ENCODE measurements at places on chromosomes 7 and 10.

GRCh38 chr10:17229717-17229966, 1.6 kb downstream of the VIM start:
- DNase-seq = no peak

DNA sequence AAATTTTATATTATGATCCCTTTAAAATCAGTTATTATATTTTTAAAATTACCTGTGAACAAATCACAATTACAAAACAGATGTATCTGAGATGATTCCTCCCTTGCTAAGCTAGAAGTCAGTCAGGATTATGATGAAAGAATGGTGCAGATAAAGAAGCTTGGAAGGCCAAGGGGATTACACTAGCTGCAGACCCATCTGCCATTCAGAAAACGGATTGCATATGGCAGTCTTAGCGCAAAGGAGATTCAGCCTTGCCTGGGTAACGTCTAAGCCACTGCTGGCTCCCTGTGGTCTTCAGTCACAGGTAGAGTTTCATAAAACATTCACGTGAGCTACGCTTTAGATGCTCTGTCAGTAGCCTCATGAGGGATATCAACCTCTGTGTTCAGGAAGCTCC, 222.2 kb downstream of the POU6F2 start:
- no peak for DNase-seq

GRCh38 chr7:144735505-144736276, 100.2 kb downstream of the TPK1 start:
- DNase-seq = no peak

DNA sequence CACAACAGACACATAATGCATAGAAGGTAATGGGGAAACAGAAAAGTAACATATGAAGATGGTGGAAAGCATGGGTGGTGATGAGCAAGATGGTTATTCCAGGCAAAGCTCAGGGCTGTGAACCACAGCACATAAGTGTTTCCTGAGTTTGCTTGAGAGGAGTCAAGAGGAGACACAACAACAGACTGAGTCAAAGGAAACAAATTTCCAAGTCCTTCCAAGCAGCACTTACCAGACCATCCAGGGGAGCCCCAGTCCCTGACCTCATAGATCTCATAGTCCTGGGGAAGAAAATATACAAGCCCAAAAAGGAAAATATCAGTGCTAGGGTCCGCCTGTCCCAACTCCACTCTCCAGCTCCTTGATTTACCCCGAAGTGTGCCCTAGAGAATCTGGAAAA, 216.6 kb upstream of the FZD1 start:
- no peak for DNase-seq

- peak; percentile 81 for DNase-seq
Measured at GRCh38 chr10:77111611-77112550, 525.7 kb downstream of the KCNMA1 start.

- DNase-seq = no peak
Measured at GRCh38 chr7:113141803-113142202, 23.4 kb upstream of the SMIM30 start.

DNA sequence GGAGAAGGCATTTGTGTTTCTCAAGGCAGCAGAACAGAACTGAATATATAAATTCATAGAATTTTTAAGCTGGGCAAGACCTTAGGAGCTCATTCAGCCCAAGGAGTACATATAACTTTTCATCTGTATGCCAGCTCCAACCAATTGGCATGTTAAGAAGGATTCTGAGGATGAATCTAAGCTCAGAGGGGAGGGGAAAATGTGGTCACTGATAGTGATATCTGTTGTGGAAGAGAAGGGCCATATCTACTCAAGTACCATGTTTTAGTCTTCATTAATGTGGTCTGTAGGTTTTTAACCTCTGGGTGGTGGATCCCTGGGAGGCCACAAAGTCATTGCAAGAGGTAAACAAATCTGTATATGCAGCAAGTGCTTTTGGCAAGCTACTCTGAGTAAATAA, 6.4 kb downstream of the CALD1 start:
- no peak for DNase-seq

DNA sequence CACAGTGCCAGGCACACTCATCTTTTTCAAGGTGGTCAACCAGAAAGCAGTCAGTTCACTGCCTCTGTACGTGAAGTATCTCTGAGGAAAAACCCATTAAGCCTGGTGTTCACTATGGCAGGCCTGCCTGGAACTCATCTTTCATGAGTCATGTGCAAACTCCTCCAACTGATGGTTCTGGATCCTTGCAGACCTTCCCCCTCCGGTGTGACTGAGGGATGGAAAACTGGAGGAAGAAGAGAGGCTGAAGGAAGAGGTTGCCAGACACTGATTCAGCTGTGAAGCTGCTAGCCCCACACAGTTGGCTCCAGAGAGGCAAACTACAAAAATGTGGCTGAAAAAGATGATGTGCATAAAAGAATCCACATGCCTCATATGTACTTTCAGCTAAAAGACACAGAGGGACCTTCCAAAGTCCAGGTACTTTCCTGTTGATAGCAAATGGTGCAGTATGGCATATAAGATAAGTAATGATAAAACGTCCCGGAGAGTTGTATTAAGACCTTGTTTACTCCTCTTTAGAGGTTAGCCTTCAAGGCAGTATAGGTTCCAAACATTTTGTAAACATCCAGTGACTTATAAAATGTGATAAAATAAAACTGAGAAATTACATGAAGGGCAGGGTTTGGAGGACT, 2.7 kb downstream of the CYP3A5 start:
- peak; percentile 50 for DNase-seq

GRCh38 chr10:24104895-24105294, 104.0 kb upstream of the KIAA1217 start:
- DNase-seq = no peak

DNA sequence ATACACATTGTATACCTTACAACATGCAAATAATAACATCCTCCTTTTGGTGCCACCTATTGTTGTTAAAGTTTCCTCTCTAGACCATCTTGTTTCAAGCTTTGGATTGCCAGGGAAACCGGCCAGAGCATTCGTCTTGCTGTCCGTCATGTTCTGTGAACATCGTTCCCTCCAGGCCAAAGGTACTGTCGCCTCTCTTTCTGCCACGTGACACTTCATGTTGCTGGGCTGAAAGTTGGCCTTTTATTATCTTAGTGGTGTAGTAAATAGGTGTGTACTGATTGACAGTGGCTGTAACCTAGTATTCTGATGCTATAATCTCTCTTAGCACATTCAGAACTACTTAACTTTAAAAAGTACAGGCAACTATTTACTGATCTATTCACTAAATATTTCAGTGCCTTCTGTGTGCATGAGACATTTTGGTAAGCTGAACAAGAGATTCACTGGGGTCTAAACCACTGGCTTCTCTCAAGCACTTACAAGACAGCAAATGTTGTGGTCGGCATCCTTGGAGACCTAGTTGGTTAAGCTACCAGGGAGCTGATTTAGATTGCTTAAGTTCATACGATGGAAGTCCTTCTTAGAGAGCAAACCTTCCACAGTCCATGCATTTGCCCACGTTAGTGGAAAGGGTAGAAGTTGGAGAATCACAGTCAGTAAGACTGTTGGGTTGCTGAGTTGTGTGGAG, 52.4 kb downstream of the SHH start:
- no peak for DNase-seq

DNA sequence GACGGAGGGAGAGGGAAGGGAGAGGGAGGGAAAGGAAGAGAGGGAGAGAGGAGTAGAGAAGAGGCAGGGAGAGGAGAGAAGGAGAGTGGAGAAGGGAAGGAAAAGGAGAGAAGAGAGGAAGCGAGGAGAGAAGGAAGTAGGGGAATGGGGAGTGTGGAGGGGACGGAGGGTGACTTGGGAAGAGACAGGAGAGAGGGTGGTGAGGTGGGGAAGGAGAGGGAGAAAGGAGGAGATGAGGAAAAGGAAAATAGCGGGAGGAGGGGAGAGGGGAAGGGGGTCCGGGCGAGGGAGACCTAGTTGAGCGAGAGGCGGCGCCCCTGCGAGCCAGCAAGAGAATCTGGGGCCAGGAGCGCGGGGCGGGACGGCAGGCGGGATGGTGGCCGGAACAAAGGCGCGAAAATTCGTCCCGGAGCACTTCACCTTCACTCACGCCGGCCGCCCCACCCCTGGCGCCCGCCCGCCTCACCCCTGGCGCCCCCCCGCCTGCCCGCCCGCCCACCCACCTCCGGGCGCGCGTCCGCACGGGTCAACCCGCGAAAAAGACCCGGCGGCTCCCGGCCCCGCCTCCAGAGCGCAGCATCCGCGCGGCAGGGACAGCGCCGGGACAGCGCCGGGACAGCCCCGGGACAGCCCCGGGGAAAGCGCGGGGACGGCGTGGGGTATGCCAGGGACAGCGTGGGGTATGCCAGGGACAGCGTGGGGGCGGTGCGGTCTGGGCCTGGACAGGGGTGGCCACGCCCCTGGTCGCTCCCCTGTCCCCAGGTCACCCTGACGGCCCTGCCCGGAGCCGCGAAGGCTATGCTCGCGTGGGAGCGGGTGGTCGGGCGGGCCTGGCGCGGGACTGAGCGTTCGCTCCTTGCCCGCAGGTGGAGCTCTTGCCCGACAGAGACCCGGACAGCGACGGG, 4.2 kb downstream of the VSTM2A start:
- DNase-seq = no peak

- peak; percentile 19 for DNase-seq
Measured at GRCh38 chr7:85030893-85031292, 156.0 kb downstream of the SEMA3D start.

- no peak for DNase-seq
Measured at GRCh38 chr10:123884907-123885381, 6.7 kb downstream of the CPXM2 start.

DNA sequence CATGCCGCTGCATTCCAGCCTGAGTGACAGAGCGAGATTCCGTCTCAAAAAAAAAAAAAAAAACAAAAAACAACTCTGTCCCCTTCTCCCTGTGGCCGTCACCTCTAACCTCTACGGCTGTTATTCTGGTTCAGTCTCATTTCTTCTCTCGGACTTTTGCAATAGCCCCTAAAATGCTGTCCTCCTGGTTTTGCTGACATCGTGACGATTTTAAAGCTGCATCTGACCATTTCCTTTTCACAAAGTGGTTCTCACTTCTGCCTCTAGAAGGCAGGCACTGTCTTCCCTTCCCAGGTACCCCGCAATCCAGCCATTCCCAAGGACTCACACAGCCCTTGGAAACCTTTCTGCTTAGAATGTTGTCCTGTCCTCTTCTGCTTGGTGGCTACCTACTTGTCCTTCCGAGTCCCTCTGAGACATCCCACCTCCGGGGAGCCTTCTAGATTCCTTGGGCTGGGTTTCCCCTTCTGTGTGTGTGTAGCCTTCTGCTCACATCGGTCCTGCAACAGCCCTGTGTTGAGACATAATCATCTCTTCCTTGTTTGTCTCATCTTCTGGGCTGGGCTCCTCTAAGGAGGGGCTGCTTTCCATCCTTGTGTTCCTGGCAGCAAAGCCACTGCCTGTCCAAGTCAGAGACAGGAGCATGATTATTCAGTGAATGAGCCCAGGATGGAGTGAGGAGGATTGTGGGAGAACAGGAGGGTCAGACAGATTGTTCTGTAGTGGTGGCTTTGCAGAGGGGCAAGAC, 83.1 kb downstream of the GRK5 start:
- no peak for DNase-seq

DNA sequence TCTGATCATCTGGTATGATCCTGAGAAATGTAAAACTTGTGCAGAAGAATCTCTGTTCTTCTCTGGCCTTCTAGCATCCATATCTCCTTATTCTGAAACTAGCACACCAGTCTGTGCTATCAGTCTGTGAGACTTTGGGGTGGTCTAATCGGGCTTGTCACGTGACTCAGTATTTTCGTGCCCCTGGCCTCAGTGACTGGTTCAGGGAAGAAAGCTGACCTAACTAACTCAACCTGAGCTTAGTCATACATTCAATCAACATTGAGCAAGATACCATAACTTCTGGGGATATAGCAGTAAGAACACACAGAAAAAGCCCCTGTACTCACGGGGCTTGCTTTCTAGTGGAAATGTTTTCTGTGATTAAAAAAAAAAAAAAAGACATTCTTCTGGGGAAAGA, 109.3 kb downstream of the DKK1 start:
- DNase-seq = peak; percentile 39

DNA sequence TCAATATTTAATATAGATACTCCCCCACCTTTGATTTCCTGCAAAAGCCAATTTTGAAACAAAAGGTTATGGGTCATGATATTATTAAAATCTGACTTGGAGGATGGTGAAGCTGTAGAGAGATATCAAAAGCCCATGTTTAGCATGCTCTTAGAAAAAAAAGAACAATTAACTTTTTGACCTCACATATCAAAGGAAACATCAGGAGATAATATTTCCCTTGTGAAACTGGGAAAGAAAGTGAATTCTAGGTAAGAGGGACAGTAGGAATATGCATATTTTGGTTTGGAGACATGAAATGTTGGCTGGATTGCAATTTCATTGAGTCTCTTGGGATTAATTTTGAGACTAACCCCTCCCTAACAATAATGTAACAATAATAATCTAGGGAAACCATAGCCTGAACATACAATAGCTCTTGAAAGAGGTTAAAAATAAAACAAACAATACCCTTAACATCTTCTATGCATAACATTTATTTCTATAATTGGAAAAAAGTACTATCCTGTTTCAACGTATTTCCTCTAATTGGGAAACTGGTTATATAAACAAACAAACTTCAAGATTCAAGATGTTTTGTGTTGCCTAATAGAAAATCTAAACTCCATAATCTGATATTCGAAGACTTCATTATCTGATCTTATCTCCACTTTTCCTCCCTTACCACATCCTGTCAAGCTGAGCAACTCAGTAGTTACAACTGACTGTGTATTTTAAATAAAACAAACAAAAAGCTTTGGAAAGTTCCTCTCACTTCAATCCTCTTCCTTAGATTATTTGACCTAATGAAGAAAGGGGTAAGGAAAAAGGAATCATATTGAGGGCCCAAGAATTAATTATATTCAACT, 14.8 kb downstream of the TMEM26 start:
- DNase-seq = no peak

- no peak for DNase-seq
Measured at GRCh38 chr10:130801784-130802183, 509.7 kb downstream of the TCERG1L start.

GRCh38 chr10:132347211-132347930, 15.4 kb downstream of the LRRC27 start:
- DNase-seq = no peak

DNA sequence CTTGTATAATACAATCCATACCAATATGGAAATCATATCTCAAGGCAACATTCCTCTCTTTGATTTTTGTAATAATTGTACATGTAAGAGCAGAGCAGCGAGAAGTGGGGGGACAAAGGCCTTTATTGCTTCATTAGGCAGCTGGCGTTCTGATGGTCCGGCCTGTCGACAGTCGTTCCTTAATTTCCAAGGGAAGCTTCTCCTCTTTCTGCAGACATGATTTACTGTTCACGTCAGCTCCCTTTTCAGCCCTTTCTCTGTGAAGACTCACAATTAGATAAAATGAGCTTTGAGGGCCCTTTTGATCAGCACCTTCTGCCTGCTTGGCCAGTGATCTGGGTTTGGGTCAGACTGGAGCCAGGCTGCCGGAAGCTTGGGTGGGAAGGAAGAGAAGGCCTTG, 65.6 kb upstream of the CTBP2 start:
- no peak for DNase-seq

DNA sequence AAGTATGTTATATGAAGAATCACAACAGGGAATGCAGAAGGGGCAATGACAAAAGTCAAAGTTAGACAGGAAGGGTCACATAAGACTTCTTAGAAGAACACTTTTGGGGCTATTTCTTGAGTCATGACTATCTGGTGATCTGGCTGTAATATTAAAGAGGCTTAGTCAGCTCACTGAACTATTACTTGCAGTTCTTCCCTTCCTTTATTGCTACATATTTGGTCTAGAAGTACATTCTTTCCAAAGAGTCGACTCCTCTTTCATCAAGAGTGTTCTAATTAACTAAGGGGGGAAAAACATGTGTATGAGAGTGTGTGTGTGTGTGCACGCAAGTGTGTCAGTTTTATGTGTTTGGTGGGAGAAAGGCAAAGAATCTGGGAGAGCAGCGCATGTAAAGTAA, 247.3 kb upstream of the LRRTM3 start:
- DNase-seq = no peak

- no peak for DNase-seq
Measured at GRCh38 chr7:17404006-17404405, 105.6 kb downstream of the AHR start.

Data from RCC 7860 (cell line).